ENCODE measurements at places on chromosomes 7 and 10. TPM values are rescaled to one million over a fixed set of nuclear protein-coding genes. Genes with fewer than 3 reads are reported as not detected.

GRCh38 chr7:101411508-101411874 lies 48.8 kb downstream of the COL26A1 start:
- no peak for DNase-seq

The SYT15B gene
- 1.7 TPM for polyA plus RNA-seq

DNA sequence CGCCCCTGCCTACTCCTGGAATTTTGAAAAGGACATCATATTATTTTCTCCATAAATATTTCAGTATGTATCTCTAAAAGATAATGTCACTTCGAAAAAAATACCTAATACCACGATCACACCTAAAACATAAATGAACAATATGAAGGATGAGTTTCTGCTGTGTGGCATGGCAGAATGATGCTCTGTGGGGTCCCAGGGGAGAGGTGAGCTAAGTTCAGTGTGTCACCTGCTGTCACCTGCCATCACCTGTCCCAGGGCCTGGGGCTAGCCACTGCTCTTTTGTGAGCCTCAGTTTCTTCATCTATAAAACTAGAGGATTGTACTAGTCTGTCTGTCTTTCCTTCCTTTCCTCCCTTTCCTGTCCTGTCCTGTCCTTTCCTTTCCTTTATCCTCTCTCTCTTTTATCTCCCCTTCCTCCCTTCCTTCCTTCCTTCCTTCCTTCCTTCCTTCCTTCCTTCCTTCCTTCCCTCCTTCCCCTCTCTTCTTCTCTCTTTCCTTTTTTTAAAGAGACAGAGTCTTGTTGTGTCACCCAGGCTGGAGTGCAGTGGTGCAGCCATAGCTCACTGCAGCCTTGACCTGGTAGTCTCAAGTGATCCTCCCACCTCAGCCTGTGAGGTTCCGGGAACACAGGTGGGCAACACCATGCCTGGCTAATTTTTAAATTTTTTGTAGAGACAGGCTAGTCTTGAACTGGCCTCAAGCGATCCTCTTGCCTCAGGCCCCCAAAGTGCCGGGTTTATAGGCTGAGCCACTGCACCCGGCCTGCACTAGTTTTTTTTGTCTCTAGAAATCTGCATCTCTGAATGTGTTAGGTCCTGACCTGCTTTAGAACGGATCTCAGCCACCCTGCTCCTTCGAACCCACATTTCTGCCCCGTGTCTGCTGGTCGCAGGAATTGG lies 43.1 kb downstream of the CUX1 start:
- no peak for DNase-seq

GRCh38 chr7:114478384-114478783 lies 63.8 kb downstream of the FOXP2 start:
- DNase-seq, result no peak

- DNase-seq, result no peak
Observed at GRCh38 chr7:68433462-68434070, 1164.7 kb upstream of the AUTS2 start.

The ANXA8 gene
- 0.21 TPM for polyA plus RNA-seq

The AUTS2 gene
- 66.2 TPM for polyA plus RNA-seq

- no peak for DNase-seq
Observed at GRCh38 chr7:22363756-22364422, 6.9 kb upstream of the RAPGEF5 start.

The CLRN3 gene
- 18.4 TPM for polyA plus RNA-seq

The CNNM1 gene
- 1.6 TPM for polyA plus RNA-seq

Data from right renal cortex interstitium (tissue), 3 donors.